ENCODE measurements at places on chromosomes 5 and 9.

GRCh38 chr9:131499254-131499767 lies 3.4 kb upstream of the POMT1 start:
- DNase-seq: no peak

GRCh38 chr5:180816608-180817534 lies 14.3 kb upstream of the MGAT1 start:
- DNase-seq: no peak

- DNase-seq: no peak
Measured at GRCh38 chr5:124395287-124395686, 351.2 kb downstream of the ZNF608 start.

DNA sequence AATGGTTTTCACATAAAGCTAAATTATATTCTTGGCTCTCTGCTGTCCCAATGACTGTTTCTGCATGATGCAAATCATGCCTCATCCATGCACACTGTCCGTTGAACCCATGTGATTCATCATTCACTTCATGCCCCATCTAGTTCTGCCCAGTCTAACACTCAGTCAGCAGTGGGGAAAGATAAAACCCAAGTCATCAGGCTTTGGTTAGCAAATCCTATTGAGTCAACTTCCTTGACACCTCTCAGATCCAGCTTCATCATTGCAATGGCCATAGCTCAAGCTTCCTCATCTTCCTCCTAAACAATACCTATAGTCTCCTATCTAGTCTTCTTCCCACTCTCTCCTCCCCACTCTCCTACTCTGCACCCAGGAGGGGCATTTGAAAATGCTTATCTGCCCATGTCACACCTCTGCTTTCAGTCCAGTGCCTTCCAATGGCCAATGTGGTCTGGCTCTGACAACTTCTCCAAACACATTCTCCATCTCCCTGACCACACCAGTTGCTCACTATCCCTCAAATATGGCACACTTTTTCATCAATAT lies 266.0 kb upstream of the TRIM32 start:
- no peak for DNase-seq

DNA sequence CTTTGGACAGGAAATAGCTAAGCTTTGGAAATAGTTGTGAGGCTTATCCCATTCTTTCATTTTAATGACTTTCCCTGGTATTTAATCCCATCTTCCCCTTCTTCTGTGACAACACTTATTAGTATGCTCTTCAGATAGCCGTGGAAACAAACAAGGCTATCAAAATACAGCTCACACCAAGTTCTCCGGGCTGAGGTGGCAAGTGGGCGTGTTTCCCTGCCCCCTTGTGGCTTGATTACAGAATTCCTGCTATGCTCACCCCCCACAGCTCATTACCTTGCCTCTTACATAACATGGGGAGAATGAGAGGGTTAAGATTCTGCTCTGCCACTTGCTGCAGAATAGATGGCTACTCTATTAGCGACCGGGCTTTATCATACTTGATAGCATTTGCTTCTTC lies 437.1 kb upstream of the TLE4 start:
- no peak for DNase-seq
